ENCODE measurements at places on chromosomes 1 and 21. TPM values are rescaled to one million over a fixed set of nuclear protein-coding genes. Genes with fewer than 3 reads are reported as not detected.

DNA sequence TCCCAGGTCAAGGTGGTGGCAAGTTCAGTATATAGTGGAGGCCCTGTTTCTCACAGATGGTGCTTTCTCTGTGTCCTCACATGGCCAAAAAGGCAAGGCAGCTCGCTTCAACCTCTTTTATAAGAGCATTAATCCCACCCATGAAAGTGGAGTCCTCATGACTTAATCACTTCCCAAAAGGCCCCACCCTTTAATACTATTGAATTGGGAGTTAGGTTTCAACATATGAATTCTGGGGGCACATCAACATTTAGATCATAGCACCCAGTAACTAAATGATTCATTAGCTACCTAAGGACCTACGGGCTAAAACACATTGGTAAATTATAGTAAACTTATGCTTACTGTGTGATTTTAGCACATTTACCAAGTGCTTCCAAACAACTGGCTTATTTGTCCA lies 317.9 kb downstream of the LTN1 start:
- DNase-seq = no peak
- H3K4me3 ChIP-seq = no peak overlapping the region
- no peak overlapping the region for H3K27ac ChIP-seq

The PPIAL4G gene
- 0.36 TPM for total RNA-seq

The WARS2 gene
- total RNA-seq = 14.3 TPM

DNA sequence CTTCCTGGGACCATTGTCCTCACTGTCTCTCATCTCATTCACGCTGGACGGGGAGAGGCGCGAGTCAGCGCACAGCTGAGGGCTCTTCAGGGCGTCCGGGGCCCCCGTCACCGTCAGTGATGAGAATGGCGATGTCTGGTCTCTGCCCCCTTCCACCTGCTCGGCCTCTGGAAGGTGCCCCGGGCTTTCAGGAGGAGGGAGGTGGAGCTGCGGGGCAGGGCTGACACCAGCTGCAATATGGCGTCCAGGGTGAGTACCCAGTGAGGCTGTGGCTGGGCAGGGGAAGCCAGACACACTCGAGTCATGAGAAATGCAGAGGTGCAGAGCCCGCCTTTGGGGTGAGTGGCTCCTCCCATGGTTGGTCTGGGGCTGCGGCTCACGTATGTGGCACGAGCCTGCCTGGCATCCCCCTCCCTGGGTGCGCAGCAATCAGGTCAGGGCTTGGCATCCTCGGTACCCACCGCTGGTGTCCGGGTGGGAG lies 15.1 kb downstream of the MORN1 start:
- peak; percentile 40 for DNase-seq
- no peak overlapping the region for H3K27ac ChIP-seq
- no peaks in the 10 kb centered on the region for H3K4me1 ChIP-seq
- no peaks in the 10 kb centered on the region for H3K36me3 ChIP-seq
- H3K4me3 ChIP-seq = no peak overlapping the region

GRCh38 chr1:2983319-2983705 lies 38.0 kb upstream of the ACTRT2 start:
- peaks cover 10% of the 10 kb centered on the region for H3K27me3 ChIP-seq
- H3K4me3 ChIP-seq = no peak overlapping the region
- H3K36me3 ChIP-seq = no peaks in the 10 kb centered on the region

- H3K27ac ChIP-seq = no peak overlapping the region
- H3K4me1 ChIP-seq = no peaks in the 10 kb centered on the region
- no peak overlapping the region for H3K4me3 ChIP-seq
- no peaks in the 10 kb centered on the region for H3K36me3 ChIP-seq
- H3K27me3 ChIP-seq = no peaks in the 10 kb centered on the region
Observed at GRCh38 chr1:60922304-60922703, 160.1 kb upstream of the NFIA start.

Data from natural killer cell treated with Interleukin-12 subunit alpha and Interleukin-12 subunit beta and Interleukin-15 and Interleukin-18, amount 100 ng/mL, for 72 hours (primary cell).